Activated CD4-positive, alpha-beta T cell treated with anti-CD3 and anti-CD28 coated beads for 36 hours (primary cell): ENCODE measurements at places on chromosomes 1 and 21.

DNA sequence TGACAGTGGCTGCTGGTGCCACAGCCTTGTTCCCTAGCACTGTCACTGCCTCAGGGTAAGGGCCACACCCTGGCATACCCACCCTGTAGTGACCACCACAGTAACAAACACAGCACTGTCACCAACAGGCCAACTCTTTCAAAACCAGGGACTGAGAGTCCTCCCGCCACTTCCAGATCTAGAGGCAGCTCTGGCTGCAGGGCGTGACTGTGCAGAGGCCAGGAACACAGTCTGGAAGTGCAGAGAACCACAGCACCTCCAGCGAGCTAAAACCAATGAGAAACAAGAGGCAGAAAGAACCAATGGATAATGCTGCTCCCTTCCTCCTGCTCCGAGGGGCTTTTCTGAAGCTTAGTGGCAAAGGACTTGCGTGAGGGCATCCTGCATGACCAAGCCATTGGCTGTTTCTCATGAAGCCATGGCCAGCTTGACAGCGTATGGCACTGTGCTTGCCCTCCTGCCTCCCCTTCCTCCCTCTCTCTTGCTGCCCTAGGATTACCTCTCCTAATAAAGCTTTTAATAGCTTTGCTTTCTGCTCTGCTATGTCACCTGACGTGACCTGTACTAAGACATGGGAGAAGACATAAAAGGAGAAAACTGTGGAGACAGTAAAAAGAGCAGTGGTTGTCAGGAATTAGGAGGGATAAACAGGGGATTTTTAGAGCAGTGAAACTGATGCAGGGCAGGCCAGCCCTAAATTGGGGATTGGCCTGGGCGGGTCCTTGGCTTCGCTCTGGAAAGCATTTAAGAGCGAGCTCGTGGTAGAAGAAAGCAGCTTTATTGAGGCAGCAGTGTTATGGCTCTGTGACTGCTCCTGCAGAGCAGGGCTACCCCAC is 7.2 kb downstream of the PARP1 start:
- DNase-seq, result no peak

DNA sequence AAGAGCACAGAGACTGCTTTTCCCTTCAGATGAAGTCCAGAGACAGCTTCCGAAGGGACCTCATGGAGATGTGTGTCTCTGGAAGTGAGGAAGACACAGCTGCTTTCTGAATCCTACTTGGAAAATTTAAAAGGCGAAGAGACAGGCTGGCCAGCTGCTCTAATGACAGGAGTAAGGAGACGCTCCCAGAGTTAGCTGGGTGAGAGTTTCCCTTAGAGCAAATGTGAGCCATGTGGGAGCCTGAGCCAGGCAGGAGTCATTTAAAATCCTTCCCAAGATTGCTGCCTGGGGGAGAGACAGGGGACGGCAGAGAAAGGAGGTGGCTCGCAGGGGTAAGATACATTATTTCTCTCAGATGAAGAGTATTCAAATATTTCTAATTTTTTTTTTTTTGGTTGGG is 53.1 kb downstream of the ZNF326 start:
- no peak for DNase-seq

DNA sequence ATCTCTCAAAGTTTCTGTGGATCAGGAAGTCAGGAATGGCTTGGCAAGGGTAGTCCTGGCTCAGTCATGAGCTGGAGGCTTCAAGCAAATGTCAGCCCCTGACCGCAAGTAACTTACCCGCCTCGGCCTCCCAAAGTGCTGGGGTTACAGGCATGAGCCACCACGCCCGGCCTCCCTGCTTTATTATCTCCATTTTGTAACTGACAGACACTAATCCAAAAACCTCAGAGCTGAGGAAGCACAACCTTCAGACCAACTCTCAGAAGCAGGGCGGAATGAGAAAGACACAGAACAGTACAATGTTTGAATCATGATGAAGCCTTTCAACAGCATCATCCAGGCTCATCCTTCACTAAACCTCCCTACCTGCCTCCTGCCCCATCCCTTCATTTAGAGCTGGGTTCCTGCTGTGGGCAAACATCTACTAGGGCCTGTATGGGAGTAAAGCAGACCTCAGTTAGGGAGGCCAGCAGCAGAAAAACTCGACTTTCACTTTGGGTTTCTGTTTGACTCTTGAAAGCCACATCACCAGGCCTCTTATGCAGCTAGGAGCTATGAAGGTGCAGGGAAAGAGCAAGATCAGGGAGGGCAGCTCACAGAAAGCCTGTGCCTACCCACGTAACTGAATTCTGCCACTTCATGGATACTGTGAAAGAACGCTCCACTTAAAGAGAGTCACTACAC is 84.4 kb upstream of the RAB4A start:
- peak; percentile 55 for DNase-seq

GRCh38 chr1:204343802-204344201 is 15.9 kb downstream of the PLEKHA6 start:
- no peak for DNase-seq
